Cerebellum (tissue), 4 donors: ENCODE measurements at places on chromosomes 5 and 9.

DNA sequence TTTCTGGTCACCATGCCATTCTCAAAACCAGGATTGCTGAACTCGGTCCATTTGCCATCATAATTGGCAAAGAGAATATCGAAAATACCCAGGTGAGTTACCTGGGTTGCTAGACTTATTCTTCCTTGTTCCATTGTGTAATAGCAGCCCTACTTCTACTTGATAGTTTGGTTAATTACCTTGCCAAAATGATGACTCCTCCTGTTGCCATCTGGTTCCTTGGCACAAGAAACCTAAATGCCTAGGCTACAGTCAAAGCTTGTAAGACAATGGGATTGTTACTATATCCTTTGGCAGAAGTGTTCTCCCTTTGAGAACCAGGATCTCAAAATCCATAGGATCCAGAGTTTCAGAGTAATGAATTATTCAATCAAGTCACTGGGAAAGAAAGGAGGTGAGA, 373.2 kb upstream of the ACTBL2 start:
- no peak for DNase-seq

GRCh38 chr5:113694576-113694975, 181.1 kb downstream of the YTHDC2 start:
- no peak for DNase-seq

- DNase-seq, result no peak
These were observed 51.9 kb upstream of the ANKRD33B start for GRCh38 chr5:10511741-10512640.

GRCh38 chr9:37324261-37324683, 98.2 kb upstream of the GRHPR start:
- DNase-seq, result no peak

DNA sequence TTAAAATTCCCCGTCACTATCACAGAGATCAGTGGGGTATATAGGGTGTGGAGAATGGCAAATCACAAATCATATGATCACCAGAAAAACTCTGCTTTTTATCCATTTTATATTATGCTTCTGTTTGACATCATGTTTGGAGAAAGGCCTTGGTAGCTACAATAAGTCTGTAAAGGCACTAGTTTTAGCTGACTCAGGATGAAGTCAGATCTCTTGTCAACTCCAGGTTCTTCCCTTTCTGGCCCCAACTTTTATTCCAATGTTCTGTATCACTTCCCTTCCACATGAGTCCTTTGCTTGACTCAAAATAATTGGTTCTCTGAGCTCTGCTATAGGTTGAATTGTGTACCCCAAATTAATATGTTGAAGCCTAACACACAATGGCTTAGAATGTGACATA, 484.9 kb downstream of the PTPRD start:
- DNase-seq, result no peak

DNA sequence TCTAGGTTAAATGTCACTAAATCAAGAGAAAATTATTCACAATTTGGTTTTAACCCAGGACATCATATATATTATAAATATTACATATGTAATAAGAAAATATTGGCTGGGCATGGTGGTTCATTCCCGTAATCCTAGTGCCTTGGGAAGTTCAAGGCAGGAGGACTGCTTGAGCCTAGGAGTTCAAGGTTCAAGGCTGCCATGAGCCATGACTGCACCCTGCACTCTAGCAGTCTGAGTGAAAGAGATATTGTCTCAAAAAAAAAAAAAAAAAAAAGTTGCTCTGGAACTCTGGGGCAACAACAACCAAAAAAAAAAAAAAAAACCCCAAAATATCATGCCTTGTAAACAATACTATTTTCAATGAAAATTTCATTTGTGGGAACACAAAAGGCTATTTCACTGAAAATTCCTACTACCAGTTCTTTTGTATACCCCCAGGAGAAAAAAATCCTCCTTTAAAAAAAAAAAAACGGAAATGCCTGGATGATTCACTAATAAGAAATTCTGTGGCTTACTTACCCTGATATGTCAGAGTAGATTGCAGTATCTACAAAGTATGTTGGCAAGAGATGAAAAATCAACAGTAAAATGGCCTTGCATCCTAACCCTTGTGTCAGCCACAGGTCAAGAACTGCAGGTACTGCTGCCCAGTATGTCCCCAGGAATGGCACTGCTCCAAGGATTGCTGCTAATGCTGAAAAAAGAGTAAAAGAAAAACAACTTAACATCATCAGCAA, 22.6 kb upstream of the CTNNAL1 start:
- no peak for DNase-seq

DNA sequence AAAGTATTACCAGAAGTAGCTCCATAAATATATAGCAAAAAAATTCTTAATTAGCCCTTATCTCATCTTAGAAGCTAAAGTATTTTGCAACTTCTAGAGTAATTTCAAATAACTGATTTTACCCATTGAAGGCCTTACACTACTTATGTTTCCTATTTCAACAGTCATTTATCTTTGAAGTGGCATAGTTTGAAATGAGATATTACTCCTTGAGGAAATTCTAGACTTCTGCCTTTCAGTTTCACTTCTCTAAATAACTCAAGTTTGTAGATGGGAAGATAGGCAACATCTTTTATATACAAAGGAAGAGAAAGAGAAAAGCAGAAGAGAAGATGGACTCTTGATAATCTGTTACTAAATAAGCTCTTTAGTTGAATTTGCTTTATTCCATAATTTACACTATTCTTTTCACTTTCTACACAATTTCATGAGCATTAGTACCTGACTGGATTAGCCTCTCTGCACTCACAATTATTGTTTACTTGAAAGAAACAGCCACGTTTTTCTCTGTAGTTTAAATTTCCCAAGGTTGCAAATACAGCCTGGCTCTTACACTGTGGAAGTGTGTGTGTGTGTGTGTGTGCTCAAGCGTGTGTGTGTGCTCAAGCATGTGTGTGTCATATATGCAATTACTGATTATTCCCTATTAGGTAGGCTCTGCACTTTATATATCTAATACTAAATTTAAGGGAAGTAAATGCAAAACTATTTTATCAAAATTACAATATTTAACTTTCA, 60.6 kb upstream of the EMB start:
- DNase-seq, result no peak

- DNase-seq, result no peak
These were observed 212.0 kb downstream of the KDM4C start for GRCh38 chr9:6969805-6970204.

DNA sequence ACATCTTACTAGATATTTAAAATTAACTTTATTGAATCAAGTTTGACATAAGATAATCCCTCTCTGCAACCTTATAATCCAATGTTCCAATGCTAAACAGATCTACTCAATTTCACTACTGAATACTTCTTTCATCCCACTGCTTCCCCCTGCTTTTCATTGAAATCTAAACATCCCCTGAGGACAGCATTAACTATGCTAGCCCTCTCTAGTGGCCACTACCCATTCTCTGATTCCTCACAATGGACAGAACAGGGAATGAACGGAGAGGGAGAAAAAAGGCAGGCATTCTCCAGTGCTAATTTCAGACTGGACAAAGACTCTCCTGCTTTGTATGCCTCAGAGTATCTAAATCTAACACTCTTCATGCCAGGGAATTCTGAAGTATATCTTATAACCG, 54.3 kb upstream of the RGS7BP start:
- DNase-seq, result no peak

- DNase-seq, result no peak
These were observed 27.3 kb downstream of the SARDH start for GRCh38 chr9:133710661-133711427.

DNA sequence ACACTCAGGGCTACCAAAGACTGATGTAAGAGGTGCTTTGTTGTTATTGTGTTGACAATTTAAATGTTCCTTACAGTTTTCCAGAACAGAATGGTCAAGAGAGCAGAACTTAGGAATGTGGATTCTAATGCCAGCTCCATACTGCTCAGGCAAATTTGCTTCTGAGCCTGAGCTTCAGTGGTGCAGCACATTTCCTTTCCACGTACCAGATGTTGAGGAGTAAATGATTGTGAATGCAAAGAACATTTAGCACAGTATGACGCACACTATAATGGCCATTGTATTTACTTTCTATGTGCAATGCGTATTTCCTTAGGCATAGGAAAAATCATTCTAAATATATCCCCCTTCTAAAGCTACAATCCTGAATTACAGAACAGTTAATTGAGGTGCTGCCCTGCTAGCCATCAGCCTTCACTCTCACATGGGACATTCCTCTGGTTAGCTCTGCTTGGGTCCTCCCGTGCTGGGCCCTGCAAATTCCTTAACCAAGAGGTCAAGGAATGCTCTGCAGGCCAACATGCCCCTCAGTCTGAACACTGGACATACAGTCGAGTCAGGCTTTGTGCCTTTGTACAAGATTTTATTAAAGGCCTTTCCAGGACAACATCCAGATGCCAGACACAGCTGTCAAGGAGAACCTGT, 21.1 kb upstream of the TMEM174 start:
- no peak for DNase-seq

DNA sequence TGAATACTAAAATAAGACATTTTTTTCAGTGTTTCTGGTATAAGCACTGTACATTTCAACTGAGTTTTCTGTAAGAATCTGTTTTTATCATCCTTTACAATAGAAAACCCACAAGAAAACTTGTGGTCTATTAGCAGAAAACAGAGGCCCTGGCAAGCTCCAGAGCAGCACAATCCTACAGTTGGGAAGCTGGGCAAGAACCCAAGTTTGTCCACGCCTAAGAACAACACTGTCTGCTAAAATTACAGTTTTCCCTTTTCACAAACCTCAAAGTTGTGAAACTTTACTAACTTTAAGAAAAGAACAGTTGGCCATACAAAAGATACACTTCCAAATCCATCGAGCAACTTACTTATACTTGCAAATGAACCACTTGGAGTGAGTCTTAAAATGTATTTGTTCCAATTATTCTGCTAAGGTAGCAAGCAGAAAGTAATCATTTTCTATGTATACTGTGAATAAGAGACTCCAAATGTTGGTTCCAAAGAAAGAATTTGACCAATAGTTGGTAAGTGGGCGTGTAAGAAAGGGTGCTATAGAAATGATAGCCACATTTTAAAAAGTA, 982.0 kb upstream of the ARRDC3 start:
- no peak for DNase-seq

DNA sequence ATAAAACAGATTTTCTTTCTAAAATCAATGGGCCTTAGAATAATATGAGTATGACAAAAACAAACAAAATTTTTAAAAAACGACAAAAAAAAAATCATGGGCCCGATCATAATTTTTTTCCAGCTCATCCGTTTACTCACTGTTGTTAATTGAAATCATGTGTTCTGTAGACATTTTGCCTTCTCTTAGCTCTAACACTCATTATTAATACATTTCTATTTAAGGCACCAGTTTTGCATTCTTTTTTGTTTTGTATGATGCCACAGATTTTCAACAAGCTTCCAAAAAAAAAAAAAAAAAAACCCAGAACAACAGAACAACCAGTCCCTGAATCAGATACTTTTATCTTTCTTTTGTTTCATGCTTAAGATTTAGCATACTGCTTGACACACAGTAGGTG, 86.4 kb downstream of the PRLR start:
- DNase-seq, result no peak

GRCh38 chr9:21682981-21683380, 119.5 kb upstream of the MTAP start:
- no peak for DNase-seq
